T-helper 2 cell treated with Interferon-gamma antibody and Interleukin-4, amounts not matched to agents 5 μg/mL and 100 μg/mL, for 36 hours (primary cell): ENCODE measurements at places on chromosomes 11 and 22.

GRCh38 chr22:33126881-33127280, 68.7 kb upstream of the SYN3 start:
- no peak for DNase-seq
- no peaks in the 10 kb centered on the region for H3K36me3 ChIP-seq
- H3K4me1 ChIP-seq = no peaks in the 10 kb centered on the region
- H3K27me3 ChIP-seq = no peaks in the 10 kb centered on the region
- no peak overlapping the region for H3K4me3 ChIP-seq

DNA sequence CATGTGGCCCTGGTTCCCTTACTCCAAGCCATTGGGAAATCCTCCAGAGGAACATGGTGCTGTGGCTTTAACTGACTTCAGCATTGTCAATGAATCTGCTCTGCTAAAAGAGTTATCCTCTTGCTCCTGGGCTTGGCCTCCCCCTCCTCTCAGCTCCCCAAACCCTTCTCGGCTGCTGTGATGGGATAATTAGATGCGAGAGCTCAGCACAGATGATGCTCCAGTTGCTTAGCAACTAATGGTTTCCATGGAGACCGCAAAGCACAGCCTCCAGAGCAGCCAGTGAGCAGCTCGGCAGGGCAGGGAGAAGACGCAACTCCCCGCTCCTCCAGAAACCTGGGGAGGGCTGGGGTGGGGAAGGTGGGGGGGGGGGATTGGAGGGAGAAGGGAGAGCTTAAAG, 2.8 kb upstream of the UPK2 start:
- H3K27ac ChIP-seq = no peak overlapping the region
- H3K27me3 ChIP-seq = peaks cover 32% of the 10 kb centered on the region
- DNase-seq = no peak
- H3K4me1 ChIP-seq = peaks cover 5% of the 10 kb centered on the region

DNA sequence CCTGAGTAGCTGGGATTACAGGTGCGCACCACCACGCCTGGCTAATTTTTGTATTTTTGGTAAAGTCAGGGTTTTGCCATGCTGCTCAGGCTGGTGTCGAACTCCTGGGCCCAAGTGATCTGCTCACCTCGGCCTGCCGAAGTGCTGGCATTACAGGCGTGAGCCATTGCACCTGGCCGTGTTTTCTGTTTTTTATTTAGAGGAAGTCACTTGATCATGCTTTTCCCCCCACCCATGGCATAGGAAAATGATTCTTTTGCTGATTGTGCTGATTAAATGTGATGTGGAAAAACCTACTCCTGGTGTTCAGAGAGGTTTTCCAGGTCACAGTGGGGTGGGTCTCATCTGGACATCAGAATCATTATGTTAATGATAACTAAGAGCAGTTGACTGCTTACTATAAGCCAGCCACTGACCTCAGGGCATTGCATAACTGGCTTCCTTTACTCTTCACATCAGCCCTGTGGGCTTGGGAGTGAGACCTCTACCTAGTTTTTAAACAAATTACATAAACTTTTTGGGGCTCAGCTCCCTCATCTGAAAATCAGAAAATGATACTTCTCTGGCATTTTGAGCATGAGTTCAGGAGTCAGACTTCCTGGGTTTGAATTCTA, 71.0 kb downstream of the PTPRJ start:
- H3K4me1 ChIP-seq = peaks cover 63% of the 10 kb centered on the region
- H3K27me3 ChIP-seq = no peaks in the 10 kb centered on the region
- no peak for DNase-seq

- no peaks in the 10 kb centered on the region for H3K36me3 ChIP-seq
- DNase-seq = peak; percentile 30
- H3K27ac ChIP-seq = no peak overlapping the region
- peaks cover 13% of the 10 kb centered on the region for H3K4me1 ChIP-seq
- H3K27me3 ChIP-seq = peaks cover 29% of the 10 kb centered on the region
Observed at GRCh38 chr11:6315811-6316425, 4.4 kb downstream of the CAVIN3 start.

- peaks cover 6% of the 10 kb centered on the region for H3K4me1 ChIP-seq
- H3K36me3 ChIP-seq = no peaks in the 10 kb centered on the region
- no peak for DNase-seq
- H3K4me3 ChIP-seq = no peak overlapping the region
- H3K27ac ChIP-seq = no peak overlapping the region
- H3K27me3 ChIP-seq = peaks cover 13% of the 10 kb centered on the region
Observed at GRCh38 chr11:66718320-66718971, 10.6 kb downstream of the SPTBN2 start.

DNA sequence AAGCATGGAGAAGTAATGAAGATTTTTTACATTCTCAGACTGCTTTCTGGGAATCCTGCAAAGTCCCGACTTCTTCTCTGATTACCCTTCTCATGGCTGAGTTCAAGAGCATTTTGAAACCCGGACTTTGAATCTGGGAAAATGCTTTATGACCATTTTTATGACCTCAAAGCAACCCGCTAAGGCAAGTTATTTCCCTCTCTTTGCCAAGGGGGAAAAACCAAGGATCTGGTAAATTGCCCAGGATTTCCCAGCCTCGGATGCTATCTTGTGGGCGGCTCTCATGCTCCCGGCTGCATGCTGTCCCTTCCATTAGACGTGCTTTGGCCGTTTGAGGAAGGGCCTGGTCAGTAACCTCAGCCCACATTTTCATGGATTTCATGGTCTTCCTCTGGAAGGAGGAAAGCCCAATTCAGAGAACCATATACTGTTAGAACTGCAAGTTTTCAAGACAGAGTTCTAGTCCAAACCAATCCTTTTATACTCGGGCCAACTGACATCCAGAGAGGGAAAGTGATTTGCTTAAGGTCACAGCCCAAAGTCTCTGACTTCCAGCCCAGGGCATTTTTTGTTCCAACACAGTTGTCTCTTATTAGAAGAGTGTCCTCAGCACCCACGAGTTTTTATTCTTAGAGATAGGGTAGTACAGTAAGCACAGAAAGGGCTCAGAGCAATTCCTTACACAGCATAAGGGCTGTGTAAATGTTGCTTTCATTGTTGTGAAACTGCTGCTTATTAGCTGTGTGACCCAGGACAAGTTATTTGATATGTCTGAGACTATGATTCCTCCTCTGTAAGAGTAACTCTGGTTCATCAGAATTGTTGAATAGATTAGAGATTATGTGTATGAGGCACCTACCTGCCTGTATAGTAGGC, 77.4 kb downstream of the NAV2 start:
- DNase-seq = no peak
- no peak overlapping the region for H3K4me3 ChIP-seq
- H3K4me1 ChIP-seq = no peaks in the 10 kb centered on the region
- H3K27ac ChIP-seq = no peak overlapping the region
- H3K36me3 ChIP-seq = no peaks in the 10 kb centered on the region

DNA sequence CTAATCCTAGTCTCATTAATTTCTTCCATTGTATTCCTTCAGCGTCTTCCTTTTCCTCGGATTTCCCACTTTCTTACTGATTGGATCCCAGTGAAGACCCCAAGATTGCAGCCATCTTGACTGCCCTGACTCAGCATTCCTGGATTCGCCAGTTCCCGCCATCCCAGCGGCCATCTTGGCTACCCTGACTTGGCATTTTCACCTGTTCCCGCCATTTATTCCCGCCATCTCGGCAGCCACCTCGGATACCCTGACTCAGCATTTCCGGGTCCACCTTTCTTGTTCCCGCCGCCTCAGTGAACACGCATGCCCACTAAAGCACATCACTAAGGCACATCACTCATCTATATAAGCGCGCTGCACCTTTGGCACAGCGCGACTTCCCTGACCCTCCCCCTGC, 13.8 kb upstream of the OR56A3 start:
- H3K36me3 ChIP-seq = no peaks in the 10 kb centered on the region
- H3K4me3 ChIP-seq = no peak overlapping the region
- H3K27me3 ChIP-seq = no peaks in the 10 kb centered on the region
- H3K4me1 ChIP-seq = no peaks in the 10 kb centered on the region
- no peak overlapping the region for H3K27ac ChIP-seq

DNA sequence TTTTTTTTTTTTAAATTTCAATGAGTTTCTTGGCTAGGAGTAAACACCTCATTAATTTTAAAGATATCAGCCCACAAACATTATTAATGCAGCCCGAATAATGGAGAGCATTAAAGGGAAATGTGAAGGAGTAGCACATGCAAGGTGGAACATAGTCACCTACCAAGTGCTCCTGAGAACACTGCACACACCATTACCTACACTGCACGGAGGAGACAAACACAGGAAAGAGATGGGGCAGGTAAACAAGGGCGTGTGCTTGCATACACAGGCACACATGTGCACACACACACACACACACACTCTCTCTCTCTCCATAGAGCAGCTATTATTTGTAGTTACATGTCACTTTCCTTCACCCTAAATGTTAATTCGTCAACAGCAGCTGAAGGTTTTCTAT, 30.2 kb downstream of the HTR3B start:
- H3K27ac ChIP-seq = no peak overlapping the region
- H3K36me3 ChIP-seq = no peaks in the 10 kb centered on the region
- H3K4me1 ChIP-seq = no peaks in the 10 kb centered on the region
- H3K4me3 ChIP-seq = no peak overlapping the region

DNA sequence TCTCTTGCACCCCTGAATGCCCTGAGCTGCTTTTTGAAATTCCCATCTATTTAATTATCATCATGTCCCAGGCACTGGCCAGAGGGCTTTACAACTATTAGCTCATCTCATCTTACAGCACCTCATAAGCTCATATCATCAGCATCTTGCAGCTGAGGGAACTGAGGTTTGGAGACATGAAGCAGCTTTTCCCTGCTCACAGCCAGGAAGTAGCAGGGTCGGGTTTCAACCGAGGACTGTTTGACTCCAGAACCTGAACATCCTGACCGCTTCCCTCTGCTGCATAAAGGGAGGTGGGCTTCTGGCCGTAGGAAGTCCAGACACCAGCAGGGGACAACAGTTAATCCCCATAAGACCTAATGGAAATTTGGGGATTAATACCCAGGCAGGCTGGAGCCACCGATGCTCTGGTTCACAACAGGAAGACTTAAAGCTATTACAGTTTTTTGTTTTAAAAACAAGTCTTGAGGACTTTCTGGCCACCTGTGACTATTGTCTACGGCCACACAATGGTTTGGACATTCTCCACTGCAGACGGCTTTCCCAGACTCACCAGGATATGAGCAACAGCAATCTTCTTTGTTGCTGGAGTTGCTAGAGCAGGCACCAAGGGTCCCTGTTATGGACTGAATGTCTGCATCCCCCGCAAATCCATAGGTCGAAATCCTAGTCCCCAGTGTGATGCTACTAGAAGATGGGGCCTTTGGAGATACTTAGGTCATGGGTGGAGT, 47.4 kb downstream of the CHST1 start:
- no peak overlapping the region for H3K27ac ChIP-seq
- DNase-seq = no peak
- H3K4me1 ChIP-seq = no peaks in the 10 kb centered on the region
- no peaks in the 10 kb centered on the region for H3K36me3 ChIP-seq
- no peak overlapping the region for H3K4me3 ChIP-seq
- H3K27me3 ChIP-seq = peaks cover 3% of the 10 kb centered on the region

- H3K36me3 ChIP-seq = no peaks in the 10 kb centered on the region
- peaks cover 13% of the 10 kb centered on the region for H3K27me3 ChIP-seq
Observed at GRCh38 chr11:124285610-124286344, 28.0 kb downstream of the OR8D1 start.

DNA sequence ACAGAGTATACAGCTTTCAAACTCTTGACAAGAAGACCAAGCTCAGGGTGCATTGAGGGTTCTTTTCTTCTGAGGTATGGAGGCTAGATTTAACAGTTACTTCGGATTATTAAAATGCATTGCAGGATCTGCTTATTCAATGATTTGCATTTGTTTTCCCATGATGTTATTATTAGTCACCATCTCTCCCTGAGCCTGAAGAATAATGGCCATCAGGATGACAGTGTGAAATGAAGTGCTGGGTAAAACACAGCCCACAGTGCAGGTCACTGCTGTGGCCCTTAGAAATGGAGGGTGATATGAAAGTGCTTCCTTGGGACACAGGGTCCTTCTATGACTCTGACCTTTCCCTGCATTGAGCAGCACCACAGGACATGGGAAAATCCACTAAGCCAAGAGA, 40.0 kb downstream of the TECTA start:
- no peaks in the 10 kb centered on the region for H3K4me1 ChIP-seq
- no peaks in the 10 kb centered on the region for H3K36me3 ChIP-seq
- H3K4me3 ChIP-seq = no peak overlapping the region
- no peaks in the 10 kb centered on the region for H3K27me3 ChIP-seq
- H3K27ac ChIP-seq = no peak overlapping the region

DNA sequence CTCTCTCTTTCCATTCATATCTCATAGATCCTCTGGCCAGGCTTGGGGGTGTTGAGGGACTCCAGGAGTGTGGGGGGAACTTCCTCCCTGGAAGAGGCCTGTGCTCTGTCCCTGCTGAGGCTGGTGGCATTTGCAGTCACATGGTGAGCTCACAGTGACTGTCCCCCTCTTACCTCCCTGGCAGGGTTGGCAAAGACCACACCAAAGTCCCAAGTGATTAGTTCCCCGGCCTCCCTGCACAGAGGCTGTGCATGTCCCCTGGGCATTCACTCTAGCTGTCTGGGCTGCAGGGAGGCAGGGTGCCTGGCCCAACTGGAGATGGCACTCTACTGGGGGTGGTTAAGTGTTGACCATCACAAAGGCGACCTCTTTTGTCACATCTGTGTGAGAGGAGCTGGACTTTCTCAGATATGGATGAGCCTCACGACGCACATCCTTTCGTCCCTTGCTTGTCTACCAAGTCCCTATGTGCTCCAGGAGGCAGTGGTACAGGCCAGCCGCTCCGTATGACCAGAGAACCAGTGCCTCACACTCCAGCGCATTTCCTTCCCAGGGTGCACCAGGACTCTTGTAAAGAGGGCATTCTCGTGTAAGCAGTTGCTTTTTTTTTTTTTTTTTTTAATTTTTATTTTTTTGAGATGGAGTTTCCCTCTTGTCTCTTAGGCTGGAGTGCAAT, 8.8 kb downstream of the TANGO2 start:
- no peak overlapping the region for H3K4me3 ChIP-seq
- H3K4me1 ChIP-seq = no peaks in the 10 kb centered on the region
- peaks cover 4% of the 10 kb centered on the region for H3K36me3 ChIP-seq

DNA sequence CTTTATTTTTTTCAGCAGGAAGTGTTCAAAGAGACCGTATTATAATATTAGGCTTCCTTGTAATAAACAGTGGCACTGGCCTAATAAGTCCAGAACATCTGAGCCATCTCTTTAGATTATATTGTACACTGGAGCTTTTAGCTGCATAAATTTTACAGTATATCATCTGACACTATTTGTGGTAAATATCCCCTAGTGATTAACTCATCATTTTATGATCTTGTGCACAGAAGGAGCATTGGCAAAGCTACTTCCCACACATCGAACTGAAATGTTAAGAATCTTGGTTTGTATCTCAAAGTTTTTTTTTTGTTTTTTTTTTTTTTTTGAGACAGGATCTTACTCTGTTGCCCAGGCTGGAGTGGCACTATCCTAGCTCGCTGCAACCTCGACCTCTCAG, 162.7 kb downstream of the HIPK3 start:
- no peak overlapping the region for H3K27ac ChIP-seq
- no peaks in the 10 kb centered on the region for H3K4me1 ChIP-seq
- no peaks in the 10 kb centered on the region for H3K36me3 ChIP-seq
- peaks cover 10% of the 10 kb centered on the region for H3K27me3 ChIP-seq

DNA sequence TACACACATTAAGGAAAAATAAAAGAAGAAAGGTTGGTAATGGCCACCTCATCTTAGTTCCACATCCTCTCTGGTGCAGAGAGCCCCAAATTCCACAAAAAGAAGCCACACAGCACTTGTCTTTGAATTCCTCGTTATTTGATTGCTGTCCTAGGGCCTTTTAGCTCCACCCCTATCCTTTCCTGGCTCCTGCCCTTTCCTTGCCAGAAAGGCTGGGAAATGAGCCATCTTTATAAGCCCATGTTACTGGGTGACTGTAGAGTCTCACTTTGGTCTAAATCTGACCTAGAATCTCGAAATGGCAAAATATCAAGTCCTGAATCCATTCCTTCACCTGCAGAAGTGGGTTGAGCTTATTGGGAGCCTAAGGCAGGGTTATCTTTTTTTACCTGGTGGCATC, 4.3 kb upstream of the TMEM132A start:
- peaks cover 31% of the 10 kb centered on the region for H3K36me3 ChIP-seq
- no peak overlapping the region for H3K27ac ChIP-seq
- H3K27me3 ChIP-seq = peaks cover 3% of the 10 kb centered on the region
- H3K4me3 ChIP-seq = no peak overlapping the region
